Stimulated activated CD8-positive, alpha-beta memory T cell treated with anti-CD3 and anti-CD28 coated beads, Interleukin-4, amount 100 ng/mL, for 4 hours (primary cell): ENCODE measurements at places on chromosomes 1 and 21.

GRCh38 chr1:203408486-203409481 lies 57.9 kb upstream of the FMOD start:
- DNase-seq, result no peak

DNA sequence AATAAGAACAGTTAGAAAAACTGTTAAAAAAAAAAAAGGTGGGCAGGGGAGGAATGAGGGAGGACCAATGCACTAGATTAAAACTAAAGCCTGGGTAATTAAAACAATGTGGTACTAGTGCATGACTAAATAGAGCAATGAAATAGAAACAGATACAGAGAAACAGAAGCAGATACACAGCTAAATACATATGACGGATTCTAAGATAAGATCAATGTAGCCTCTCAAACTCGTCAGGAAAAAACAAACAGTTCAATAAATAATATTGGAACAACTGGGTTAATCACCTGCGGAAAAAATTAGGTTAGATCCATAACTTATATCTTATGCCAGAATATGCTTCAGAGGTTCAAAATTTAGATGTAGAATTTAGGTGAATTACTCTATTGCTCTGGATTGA lies 68.2 kb downstream of the ERO1B start:
- DNase-seq, result no peak

GRCh38 chr1:37561133-37562132 lies 4.7 kb downstream of the DNALI1 start:
- DNase-seq, result no peak

- no peak for DNase-seq
Observed at GRCh38 chr1:116345011-116345410, 28.0 kb upstream of the ATP1A1 start.

DNA sequence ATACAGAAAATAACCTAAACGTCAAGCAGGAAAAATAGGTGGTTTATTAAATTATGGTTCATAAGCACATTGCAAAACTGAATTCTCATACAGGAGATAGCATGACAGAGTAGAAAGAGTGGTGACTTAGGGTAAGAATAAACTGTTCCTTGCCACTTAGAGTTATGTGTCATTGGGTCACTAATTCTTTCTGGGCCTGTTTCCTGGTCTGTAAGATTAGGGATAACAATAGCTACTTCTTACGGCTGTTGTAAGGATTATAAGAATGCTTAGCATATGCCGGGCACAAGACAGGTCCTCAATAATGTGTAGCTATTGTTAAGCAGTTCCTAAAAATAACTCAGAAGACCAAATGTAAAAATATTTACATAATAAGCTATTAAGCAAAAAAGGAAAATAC lies 24.2 kb downstream of the SNRNP40 start:
- no peak for DNase-seq

DNA sequence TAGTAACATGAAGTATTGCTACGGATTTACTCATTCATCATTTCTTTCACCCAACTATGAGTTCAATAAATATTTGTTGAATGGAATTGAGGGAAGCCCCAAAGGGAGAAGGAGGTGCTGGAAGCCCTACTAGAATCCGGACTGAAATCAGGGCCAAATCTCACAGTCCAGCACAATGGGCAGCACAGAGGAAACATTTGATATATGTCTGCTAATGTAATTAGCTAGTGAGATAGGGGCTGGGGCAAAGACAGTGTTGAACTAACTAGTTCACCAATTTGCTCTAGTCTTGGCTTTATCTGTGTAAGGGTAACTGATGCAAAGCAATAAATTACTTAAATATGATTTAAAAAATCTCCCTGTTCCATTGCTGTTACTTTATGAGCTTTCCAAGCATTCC lies 26.1 kb upstream of the SLC30A1 start:
- no peak for DNase-seq

- DNase-seq, result no peak
Observed at GRCh38 chr1:62989497-62989896, 205.6 kb downstream of the ATG4C start.

DNA sequence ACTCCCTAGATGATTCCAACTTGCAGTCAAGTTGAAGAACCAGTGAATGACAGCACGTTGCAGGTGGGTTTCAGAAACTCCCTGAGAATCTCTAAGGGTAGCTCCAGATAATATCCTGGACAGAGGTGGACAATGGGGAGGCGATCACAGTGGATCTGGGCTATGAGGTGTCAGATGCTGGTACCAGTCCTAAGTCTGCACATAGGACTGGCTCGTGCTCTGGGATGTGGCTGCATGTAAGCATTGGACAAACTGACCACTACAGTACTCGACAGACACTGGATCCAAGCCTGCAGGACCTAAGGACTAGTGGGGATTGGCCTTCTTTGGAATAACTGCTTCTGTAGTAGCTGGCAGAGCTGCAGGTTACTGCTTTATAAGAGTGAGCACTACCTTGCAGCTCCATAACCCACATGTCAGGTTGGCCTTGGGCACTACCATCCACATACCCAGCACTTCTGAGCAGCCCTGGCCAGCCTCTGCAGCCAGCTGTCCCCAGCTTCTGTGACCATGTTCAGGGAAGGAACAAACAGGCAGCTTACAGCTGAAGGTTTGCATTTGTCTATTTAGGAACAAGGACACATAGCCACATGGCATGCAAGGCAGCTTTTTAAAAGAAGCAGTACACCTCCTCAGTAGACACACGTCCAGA lies 33.2 kb upstream of the DNAH14 start:
- DNase-seq, result no peak

DNA sequence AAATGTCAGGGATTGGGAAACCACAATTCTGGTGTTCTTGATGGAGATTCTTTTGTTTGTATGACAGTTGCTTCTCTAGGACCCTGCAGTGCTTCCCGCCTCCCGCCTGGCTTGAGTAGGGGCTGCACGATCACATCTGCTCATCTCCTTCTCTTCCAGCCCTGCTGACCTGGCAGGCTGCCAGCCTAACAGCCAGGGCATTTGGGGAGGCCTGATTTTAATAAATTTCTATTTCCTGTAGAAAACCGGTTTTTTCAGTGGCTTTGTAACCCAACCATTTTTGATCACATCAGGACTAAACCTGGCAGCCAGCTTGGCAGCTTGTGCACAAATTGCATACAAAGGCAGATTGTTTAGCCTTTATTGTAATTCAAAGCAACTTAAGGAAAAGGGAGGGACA lies 78.9 kb downstream of the UBE2U start:
- no peak for DNase-seq

- no peak for DNase-seq
Observed at GRCh38 chr1:160053548-160054365, 16.2 kb downstream of the KCNJ10 start.

DNA sequence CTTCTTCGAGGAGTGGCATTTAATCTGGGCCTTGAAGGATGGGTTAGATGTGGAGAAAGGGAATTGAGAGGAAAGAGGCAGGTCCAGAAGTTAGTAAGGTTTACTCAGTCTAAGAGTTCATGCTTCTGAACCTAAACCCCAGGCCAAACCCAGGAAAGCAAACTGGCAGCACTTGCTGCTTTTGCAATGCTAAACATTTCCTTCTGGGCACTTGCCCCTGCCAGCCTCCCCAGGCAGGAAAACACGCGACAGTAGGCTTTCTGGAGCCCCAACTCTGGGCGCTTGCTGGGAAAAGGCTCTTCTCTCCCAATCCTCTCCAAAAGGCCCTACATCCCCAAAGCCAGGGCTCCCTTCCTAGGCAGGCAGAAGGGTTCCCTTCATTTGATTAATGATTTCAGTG lies 2.5 kb downstream of the OLFML2B start:
- no peak for DNase-seq

GRCh38 chr1:54965624-54966340 lies 14.6 kb upstream of the TMEM61 start:
- no peak for DNase-seq

DNA sequence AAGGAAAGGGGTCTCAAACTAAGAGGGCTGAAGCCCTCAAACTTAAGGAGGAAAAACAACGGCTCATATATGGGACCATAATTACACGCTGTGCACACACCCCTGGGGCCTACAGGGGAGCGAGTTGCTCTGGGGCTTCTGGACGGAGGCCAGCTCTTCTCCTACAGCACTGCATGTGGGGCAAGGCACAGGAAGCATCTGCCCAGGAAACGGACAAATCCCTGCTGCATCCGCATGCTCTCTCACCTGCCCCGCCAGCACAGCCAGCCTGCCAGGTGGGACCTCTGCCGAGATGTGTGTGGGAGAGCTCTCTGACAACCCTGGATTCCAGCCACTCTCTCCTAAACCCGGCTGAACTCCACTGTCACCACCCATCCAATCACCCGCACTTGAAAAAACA lies 54.1 kb downstream of the MRPL37 start:
- DNase-seq, result no peak

DNA sequence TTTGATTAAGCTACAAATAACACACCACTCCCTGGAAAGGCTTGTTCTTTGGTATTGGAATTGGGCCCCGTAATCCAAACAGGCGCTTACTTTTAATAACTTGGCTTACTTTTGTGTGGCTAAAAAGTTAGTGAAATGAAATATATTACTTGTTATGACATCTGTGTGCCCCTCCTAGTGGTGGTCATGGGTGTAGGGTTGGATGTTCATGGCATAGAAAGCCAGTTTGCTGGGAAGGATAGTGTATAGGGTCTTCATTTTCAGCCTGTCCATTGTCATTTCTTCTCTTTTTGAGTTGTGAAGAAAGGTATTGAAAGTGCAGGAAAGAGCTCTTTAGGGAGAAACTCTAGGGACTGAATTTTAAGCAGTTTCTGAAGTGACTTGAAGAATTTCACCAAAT lies 5.9 kb downstream of the CDC14A start:
- DNase-seq, result no peak

GRCh38 chr1:110266834-110267233 lies 56.7 kb downstream of the KCNC4 start:
- DNase-seq, result no peak

DNA sequence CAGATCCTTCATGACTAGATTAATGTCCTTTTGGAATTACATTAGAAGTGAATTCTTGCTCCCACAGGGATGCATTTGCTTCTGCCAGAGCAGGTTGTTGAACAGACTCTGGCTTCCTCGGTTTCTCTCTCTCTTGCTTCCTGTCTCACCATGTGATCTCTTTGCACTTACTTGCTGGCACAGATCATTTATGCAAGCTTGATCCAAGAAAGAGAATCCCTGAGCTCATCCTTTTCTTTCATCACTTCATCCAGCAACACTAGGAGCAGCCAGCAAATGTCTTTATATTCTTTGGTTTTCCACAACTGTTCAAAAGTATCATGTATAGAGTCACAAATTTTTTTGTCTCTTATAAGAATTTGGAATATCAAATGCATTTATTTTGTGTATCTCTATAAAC lies 313.5 kb downstream of the ZNF326 start:
- no peak for DNase-seq
